AG10803 (cell line): ENCODE measurements at places on chromosomes 6 and 20.
A peak's percentile ranks its signal among the peaks of the same experiment; 100 is the strongest.

GRCh38 chr20:32010666-32011065, 428 bp downstream of the CCM2L start:
- DNase-seq: no peak

- no peak for DNase-seq
Observed at GRCh38 chr20:9102456-9102855, 33.6 kb downstream of the PLCB4 start.

DNA sequence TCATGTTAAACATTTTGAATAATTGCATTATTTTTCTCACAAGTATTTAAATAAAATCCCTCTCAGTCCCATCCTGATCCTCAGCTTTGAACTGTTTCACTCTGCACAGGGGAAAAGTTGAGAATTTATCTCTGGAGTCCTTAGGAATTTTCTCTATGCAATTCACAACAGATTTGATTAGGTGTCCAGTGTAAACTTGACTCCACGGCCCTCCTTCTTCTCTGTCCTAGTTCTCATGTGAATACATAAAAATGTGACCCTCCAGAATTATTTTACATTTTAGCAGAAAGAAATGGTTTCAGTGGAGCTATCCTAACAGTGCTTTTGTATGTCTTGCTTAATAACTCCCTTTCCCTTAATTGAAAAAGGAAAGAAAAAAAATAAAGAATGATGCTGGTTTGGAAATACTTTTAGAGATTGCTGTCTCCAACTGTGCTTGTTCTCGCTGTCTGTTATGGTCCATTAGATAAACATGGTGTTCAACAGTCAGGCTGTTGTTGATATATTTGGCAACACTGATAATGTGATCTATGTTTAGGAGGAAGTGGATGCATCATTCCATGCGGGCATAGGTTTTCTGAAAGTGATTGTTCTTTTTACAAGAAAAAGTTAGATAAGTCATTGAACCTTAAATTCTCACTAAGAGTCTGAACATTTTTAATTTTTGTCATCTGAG, 599.4 kb upstream of the CITED2 start:
- DNase-seq: peak; percentile 68

DNA sequence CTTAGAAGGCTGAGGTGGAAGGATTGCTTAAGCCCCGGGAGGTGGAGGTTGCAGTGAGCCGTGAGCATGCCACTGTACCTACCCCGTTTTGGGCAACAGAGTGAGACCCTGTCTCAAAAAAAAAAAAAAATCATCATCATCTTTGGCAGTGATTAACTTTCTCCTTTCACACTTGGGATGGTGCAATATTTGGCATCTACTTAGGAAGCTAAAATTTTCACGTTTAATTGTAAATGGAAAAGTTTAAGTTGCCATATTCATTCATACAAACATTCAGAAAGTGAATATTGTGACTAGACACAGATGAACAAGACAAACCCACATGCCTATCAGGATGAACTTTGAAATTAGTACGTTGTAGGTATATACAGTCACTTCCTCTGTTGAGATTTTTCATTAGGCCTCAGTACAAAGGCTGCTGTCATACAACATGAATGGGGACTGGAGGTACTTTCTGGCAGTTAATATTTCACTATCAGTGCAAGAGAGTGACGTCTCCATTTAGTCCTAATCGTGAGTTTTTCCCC, 10.3 kb downstream of the TOP1 start:
- no peak for DNase-seq

DNA sequence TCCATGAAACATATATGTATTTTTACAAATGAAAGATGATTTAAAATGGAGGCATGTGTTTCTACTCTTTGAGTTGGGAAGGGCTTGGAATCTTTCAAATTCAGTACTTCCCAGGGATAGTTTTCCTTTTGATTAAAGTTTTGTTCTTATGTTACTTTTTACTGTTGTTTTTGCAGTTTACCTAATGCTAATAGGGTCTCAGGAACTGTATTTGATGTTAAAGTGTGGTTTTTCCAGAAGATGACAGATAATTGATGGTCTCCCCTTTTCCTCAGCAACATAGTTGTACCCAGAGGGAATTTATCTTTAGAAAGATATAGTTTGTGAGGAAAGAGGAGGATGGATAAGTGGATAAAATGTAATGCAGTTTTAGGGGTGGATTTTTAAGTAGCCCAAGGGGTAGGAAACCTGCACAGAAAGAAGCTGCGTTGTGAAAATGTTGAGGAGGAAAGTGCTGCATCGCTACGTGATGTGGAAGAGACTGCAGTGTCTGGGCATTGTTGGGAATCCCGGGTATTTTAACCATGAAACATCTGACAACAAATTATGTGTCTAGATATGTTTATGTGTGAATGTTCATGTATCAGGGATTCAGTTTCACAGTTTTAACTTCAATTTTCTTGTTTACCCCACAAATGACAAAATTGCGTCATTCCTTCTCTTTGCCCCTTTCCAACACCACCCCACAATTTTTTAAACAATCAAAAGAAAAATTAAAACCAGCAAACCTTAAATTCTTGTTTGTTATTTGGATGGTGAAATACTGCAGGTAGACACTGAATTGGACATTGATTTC, 42.3 kb downstream of the GNAS start:
- no peak for DNase-seq

GRCh38 chr6:88588938-88589337, 374.5 kb downstream of the RNGTT start:
- DNase-seq: no peak

DNA sequence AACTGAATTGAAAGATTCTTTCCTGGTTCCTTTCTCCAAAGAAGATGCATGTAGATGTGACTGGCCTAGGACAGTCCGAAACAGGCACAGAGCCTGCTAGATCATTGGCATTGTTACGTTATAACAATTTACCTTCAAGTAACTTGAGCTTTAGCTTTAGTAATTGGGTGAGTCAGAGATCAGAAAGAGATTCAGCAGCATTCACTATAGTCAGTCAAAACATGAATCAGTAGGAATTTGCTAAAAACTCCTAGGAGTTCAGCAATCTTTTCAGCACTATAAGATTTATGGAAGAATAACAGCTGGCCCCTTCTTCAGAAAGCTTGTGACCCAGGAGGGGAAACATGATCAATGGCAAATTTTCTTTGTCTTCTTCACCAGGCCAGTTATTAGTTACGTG, 281.7 kb upstream of the PRDM1 start:
- DNase-seq: peak; percentile 75

DNA sequence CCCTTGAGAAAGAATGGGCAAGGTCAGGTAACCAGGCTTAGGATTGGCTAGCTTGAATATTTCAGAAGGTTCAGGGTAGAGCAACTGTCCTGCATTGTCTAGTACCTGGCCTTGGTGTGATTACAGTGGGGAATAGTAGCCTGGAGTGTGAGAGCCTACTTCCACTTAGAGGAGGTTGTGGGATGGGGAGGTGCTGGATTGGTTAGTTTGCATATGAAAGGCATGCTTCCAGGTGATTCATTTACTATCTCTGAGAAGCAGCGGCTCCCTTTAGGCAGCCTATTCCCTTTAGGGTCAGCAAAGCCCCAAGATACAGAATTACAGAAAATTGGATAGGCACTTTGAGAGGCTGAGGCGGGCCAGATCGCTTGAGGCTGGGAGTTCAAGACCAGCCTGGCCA, 25.0 kb upstream of the SCGN start:
- no peak for DNase-seq

DNA sequence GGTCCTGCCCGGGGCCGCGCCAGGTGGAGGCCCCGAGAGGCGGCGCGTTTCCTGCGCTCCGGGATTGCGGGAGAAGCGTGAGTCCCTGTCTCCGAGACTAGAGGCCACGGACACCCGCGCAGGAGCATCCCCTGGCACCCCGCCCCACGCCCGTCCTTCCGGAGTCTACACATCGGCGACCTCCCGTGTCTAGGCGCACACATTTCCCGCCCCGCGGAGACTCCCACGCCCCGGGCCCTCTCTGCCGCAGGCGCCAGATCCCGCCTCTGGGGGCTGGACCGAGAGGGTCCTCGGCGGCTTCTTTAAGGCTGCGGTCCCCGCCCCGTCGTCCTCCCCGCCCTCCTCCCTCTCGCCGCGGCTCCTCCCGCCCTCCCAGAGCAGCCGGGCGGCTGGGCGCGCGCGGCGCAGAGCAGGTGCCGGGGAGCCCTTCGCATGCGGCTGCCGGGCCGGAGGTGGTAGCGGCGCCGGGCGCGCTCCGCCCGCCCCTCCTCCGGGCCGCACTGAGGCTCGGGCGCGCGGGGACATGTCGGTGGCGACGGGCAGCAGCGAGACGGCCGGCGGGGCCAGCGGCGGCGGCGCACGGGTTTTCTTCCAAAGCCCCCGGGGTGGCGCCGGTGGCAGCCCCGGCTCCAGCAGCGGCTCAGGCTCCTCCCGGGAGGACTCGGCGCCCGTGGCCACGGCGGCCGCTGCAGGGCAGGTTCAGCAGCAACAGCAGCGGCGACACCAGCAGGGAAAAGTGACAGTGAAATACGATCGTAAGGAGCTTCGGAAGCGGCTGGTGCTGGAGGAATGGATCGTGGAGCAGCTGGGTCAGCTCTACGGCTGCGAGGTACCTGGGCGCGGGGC, at the start of gene PPP1R14C:
Gene PPP1R14C (plus strand): TSS at position 375 of the 846 bp plus-strand sequence. CDS start 149 bp downstream, at position 524.
- peak; percentile 38 for DNase-seq

GRCh38 chr20:32050851-32051556, 1.0 kb upstream of the HCK start:
- no peak for DNase-seq

DNA sequence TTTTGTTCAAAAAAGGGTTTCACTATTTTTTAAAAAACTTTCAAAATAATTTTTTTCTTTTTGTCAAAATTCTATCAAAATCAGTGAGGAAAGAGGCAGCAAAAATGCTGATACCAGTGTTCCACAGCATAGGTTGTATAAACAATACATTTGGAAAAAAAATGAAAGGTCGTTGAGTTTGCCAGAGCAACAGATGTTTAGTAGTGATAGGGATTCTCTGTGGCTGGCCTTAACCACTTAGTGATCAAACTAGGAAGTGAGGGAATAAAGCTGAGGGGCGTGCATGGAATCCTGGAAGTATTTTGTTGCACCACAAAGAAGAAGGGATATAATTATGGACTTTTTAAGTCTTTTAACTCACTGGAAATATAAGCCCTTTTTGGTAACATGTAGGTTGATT, 555.3 kb upstream of the CHD6 start:
- no peak for DNase-seq

DNA sequence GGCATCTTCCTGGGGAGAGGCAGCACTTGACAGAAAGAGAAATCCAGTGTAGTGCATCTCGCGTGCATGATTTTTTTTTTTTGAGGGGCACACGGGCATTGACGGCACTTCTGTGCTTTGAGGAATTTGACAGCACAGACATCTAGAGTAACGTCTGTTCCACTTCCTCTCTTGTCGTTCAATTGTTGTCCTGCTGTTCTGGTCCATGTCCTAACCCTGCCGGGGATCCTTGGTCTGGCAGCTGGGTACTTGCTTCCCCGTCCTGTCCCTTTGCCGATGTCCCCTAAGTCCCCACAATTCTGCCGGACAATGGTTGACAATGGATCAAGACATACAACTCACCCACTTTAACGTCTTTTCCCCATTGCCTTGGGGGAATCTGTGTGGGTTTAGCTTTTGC, 46.0 kb upstream of the NAA20 start:
- no peak for DNase-seq

DNA sequence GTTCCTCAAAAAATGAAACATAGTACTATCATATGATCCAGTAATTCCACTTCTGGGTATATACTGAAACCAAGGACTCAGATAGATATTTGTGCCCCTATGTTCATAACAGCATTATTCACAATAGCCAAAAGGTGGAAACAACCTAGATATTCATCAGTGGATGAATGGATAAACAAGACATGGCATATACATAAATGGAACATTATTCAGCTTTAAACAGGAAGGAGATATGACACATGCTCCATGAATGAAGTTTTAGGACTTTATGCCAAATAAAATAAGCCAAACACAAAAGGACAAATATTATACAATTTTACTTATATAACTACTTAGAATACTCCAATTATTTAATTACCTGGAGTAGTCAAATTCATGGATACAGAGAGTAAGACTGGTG, 16.4 kb downstream of the PLCB1 start:
- DNase-seq: no peak

- DNase-seq: peak; percentile 90
Observed at GRCh38 chr20:50286609-50287008, 96.0 kb downstream of the CEBPB start.

DNA sequence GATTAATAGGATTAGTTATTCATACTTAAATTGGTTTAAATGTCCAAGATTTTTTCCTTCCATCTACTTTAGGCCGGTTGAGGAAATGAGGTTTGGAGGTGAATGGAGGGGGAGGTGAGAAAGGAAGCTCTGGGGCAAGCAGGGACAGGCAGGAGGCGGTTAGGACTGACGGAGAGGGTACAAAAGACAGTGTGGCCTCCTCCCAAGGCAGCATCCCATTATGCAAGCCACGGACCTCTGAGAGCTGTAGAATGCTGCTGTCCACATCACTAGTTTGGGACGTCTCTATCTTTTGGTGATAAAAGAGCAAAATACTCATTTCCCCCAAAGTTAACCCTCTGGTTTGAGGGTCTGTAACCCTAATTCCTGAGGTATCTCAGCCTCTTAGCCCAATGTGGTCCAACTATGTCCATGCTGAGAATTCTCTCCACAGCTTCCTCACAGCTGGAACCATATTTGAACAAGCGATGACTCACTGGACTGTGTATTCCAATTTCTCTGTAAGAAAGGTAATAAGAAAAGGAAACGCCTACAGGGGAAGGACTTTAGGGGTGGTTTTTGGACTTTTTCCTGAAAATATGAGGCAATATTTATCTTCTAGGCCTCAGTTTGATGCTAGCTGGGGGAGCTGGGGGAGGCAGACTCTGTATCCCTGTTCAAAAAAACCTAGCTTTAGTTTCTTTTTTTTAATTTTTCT, 172.2 kb downstream of the TFAP2B start:
- no peak for DNase-seq

DNA sequence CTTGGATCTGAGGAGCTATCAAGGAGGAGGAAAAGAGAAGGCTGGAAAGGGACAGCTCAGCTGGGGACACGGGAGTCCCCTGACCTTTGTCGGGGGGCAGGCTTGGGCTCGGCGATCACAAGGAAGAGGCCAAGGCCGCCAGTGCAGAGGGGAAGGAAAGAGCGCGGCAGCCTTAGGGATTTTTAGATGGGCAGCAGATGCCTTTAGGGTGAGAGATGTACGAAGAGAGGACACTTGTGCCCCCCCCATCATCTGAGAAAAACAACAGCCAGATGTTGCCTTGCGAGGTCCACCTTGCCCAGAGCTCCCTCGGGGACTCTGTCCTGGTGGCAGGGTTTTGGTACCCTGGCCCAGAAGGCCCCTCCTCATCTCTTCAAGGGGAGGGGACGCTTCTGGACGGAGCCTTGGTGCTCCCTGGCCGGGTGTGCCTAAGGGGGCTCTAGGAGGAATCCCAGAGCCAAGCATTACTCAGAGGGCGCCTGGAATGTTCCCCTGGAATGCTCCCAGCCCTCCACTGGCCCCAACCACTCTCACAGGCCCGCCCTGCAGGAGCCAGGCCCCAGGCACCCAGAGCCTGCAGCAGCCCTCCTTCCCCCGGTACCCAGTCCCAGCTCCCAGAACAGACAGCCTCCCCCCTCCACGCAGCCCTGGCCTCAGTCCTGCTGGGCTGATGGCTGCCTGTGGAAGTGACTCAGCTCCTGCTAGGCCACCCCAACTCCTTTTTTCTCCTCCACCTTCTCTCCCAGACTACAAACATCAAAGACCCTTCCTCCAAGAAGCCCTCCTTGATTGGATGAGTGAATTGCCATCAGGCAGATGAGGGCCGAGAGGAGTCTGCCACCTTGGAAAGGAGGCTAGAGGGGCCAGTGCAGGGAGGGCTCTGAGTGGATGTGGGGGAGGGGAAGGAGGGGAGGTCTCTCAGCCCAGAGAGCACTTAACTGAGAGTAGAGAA, 1.8 kb downstream of the ADAM33 start:
- DNase-seq: peak; percentile 96
